Breast epithelium (tissue), 4 donors: ENCODE measurements at places on chromosomes 3 and 15.

DNA sequence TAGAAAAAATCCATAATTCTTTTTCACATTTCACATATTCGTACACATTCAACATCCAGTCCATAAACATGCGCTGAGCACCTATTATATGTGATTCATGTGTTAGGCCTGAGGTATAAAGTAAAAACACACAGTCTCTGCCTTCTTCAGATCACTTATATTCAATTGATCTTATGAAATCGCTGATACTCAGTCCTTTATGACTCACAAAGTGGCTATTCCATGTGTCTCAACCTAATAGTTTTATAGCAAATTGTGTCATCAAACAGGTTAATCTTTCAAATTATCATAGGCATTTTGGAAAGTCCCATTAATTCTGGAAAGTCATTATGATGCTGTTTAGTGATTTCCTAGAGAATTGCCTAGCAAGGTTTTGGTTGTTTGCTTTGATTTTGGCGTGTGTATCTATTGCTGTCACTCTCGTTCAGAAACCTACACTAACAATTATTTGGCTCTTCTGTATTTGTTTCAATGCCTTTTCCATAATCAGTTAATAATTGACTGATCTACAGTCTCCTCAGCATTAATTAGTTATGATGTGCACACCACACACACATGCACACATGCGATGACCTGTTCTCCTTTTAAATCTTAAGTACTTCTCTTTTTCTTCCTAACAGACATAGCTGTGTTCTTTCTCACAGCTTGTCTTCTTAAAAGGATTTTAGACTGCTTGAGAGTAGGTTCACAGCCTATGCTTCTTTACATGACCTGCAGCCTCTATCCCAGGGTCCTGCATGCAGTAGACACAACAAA is 353.1 kb downstream of the MECOM start:
- DNase-seq = no peak

DNA sequence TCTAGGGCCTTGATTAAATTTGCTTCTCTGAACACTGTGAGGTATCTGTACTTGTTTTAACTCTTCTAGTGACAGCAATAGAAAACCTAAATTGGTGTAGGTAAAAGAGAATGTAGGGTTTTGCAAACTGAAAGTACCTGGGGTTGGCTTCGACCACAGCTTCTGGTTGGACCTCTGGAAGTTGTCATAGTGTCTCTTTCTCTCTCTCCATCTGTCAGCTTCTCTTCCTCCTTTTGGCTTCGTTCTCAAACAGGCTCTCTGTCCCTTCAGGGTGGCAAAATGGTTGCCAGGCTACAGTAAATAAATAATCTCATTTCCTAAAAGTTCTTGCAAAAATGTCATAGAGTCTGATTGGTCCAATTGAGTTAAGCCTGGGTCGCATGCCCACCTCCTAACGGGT is 149.3 kb upstream of the CTDSPL start:
- no peak for DNase-seq

GRCh38 chr3:81823882-81824395 is 62.5 kb upstream of the GBE1 start:
- no peak for DNase-seq

GRCh38 chr3:123914829-123915228 is 30.7 kb upstream of the MYLK start:
- DNase-seq = no peak

DNA sequence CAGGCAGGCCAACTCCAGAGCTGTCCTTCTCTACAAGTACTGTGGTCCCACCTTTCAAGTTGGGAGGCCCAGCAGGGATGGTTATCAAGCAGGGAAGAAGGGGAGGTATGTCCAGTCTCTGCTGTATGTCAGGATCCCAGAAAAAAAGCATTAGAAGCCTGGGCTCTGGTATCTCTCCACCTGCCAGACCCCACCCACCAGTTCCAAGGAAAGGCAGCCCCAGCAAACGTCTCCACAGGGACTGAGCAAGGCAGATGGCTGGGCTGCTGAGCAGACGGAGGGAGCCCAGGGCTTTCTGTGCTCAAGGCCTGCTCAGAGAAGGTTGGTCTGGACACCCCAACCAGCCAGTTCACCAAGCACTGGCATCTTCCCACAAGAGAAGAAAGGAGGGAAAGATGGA is 287.8 kb downstream of the XXYLT1 start:
- peak; percentile 12 for DNase-seq

- no peak for DNase-seq
These were observed 443.2 kb upstream of the FRG2C start for GRCh38 chr3:75220932-75221331.
